Panc1 (cell line): ENCODE measurements at places on chromosomes 12 and 14. TPM values are rescaled to one million over a fixed set of nuclear protein-coding genes. Genes with fewer than 3 reads are reported as not detected.

DNA sequence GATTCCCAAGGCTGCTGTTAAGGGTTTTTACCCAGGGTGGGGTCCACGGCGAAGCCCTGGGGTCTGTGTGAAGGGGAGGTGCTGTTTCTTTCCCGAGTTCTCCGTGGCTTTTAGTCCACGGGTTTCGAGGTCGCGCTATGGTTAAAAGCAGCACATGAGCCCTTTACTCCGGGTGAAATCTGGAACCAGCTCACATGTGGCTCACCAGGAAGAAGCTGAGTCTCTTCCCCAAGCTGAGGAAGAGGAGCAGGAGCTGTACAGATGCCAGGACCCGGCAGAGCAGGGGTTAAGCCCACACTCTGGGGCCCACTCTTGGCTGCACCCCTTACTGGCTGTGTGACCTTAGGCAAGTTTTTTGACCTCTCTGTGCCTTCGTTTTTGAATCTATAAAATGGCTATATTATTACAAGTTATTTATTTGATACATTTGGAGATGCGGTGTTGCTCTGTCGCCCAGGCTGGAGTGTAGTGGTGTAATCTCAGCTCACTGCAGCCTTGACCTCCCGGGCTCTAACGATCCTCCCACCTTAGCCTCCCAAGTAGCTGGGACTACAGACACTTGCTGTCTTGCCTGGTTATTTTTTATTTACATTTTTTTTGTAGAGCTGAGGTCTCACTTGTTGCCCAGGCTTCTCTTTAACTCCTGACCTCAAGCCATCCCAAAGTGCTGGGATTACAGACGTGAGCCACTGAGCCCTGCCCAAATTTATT lies 266.3 kb downstream of the AACS start:
- DNase-seq, result no peak
- no peaks in the 10 kb centered on the region for H3K36me3 ChIP-seq
- no peaks in the 10 kb centered on the region for H3K4me1 ChIP-seq
- H3K27me3 ChIP-seq, result peaks cover 4% of the 10 kb centered on the region
- H3K27ac ChIP-seq, result no peak overlapping the region

- H3K36me3 ChIP-seq, result no peaks in the 10 kb centered on the region
- H3K4me3 ChIP-seq, result no peak overlapping the region
- H3K27ac ChIP-seq, result no peak overlapping the region
- DNase-seq, result no peak
Measured at GRCh38 chr14:71711125-71711524, 221.1 kb upstream of the RGS6 start.

The APOF gene
- total RNA-seq, result 0.10 TPM

- H3K4me1 ChIP-seq, result no peaks in the 10 kb centered on the region; the same call in 1 of the 2 replicates
- DNase-seq, result no peak
- no peaks in the 10 kb centered on the region for H3K36me3 ChIP-seq
- no peak overlapping the region for H3K27ac ChIP-seq
- no peak overlapping the region for H3K4me3 ChIP-seq
- no peaks in the 10 kb centered on the region for H3K27me3 ChIP-seq
Measured at GRCh38 chr12:110421159-110421661, 17.7 kb upstream of the ANAPC7 start.

GRCh38 chr12:94100990-94101737 lies 47.2 kb upstream of the PLXNC1 start:
- peak overlapping the region; percentile 81 for H3K4me3 ChIP-seq
- H3K4me1 ChIP-seq, result peaks cover 22% of the 10 kb centered on the region
- H3K27ac ChIP-seq, result peak overlapping the region; percentile 49; the same call in 1 of the 2 replicates
- no peaks in the 10 kb centered on the region for H3K27me3 ChIP-seq

The HCAR3 gene
- total RNA-seq, result not detected

- no peak overlapping the region for H3K27ac ChIP-seq
- H3K4me1 ChIP-seq, result no peaks in the 10 kb centered on the region
- no peaks in the 10 kb centered on the region; the same call in 1 of the 2 replicates for H3K27me3 ChIP-seq
- no peaks in the 10 kb centered on the region for H3K36me3 ChIP-seq
Measured at GRCh38 chr12:128245121-128245520, 21.8 kb upstream of the TMEM132C start.

The DCAF5 gene
- total RNA-seq, result 27.6 TPM

GRCh38 chr12:124165695-124166094 lies 129.2 kb upstream of the RFLNA start:
- H3K27me3 ChIP-seq, result no peaks in the 10 kb centered on the region
- no peak overlapping the region for H3K27ac ChIP-seq
- no peaks in the 10 kb centered on the region for H3K4me1 ChIP-seq
- no peak overlapping the region for H3K4me3 ChIP-seq
- H3K36me3 ChIP-seq, result no peaks in the 10 kb centered on the region

The CEP170B gene
- 17.8 TPM for total RNA-seq

DNA sequence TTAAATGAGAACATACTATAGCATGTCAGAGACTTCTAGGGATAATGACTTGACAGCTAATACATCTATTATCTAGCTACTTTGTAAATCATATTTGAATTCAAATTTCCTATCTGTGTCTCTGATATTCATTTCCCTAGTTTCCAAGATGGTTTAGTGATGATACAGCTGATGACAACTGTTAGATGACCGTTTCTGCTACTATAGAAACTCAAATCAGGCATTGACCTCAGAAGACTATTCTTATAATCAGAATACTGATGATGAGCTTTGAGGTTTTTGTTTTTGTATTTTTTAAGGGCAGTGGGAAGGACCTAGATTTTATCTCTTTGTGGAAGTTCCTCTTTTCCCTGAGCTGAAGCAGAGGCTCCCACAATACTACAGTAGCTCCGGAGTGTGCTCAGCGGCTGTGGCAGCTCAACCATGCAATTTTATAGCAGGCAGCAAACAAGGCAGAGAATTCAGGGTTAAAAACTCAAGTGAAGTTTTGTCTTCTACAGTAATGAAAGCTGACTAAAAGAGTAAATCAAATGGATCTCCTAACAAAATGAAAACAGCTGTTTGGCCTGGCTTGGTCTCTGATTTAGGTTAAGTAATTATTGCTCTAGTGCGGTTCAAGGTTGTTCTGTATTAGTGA lies 145.1 kb downstream of the SLC25A21 start:
- no peak for DNase-seq
- no peak overlapping the region for H3K27ac ChIP-seq
- no peaks in the 10 kb centered on the region for H3K4me1 ChIP-seq
- H3K4me3 ChIP-seq, result no peak overlapping the region
- no peaks in the 10 kb centered on the region for H3K27me3 ChIP-seq

GRCh38 chr12:102913453-102914226 lies 3.4 kb downstream of the PAH start:
- H3K4me1 ChIP-seq, result no peaks in the 10 kb centered on the region
- DNase-seq, result no peak
- H3K27me3 ChIP-seq, result no peaks in the 10 kb centered on the region
- no peak overlapping the region for H3K27ac ChIP-seq

- H3K36me3 ChIP-seq, result no peaks in the 10 kb centered on the region
- no peak for DNase-seq
- H3K27me3 ChIP-seq, result no peaks in the 10 kb centered on the region
- H3K27ac ChIP-seq, result peak overlapping the region; percentile 35; the same call in 1 of the 2 replicates
- peaks cover 30% of the 10 kb centered on the region for H3K4me1 ChIP-seq
- H3K4me3 ChIP-seq, result no peak overlapping the region
Measured at GRCh38 chr12:111773801-111774551, 7.2 kb downstream of the ALDH2 start.

The SLC2A14 gene
- total RNA-seq, result not detected

- no peaks in the 10 kb centered on the region for H3K36me3 ChIP-seq
- H3K27ac ChIP-seq, result no peak overlapping the region
- H3K27me3 ChIP-seq, result no peaks in the 10 kb centered on the region
- no peak overlapping the region for H3K4me3 ChIP-seq
- DNase-seq, result no peak
Measured at GRCh38 chr12:33771889-33772288, 250.4 kb upstream of the ALG10 start.

DNA sequence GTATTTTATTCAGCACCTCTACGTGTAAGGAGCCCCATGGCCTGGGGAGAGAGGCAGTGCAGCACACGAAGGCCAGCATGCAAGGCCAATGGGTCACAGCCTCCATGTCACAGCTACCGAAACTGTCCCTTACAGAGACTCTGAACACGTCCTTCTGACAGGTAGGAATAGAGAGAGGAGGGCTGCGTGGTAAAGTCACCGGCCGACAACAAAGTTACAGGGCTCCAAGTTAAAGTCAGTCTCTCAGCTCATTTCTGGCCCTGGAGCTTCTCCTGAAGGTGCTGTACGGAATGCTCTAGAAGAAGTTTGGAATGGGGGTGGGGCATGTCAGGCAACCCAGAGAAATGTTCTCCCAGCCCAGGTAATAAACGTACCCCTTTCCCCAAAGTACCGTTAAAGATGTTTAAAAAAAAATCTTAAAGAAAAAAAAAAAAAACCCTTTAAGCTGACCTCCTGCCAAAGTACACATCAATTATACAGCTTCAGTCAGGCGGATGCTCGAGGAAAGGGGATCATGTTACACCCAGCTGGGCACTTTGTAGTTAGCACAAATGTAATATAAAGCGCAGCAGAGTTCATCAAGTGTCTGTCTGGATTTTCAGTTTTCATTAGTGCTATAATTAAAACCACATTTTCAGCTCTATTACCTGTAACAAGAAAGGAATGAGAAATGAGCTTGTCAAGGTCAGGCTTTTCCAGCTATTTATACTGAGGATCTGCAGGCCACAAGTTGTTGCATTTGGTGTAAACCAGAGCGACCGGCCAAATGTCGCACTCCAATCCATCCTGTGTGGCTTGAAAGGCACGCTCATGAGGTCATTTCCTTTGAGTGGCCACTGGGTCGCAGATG lies 53.3 kb upstream of the CDKN3 start:
- no peaks in the 10 kb centered on the region for H3K27me3 ChIP-seq
- H3K4me1 ChIP-seq, result no peaks in the 10 kb centered on the region
- no peak overlapping the region for H3K27ac ChIP-seq
- DNase-seq, result no peak
- H3K36me3 ChIP-seq, result no peaks in the 10 kb centered on the region

- H3K36me3 ChIP-seq, result no peaks in the 10 kb centered on the region
- peaks cover 6% of the 10 kb centered on the region for H3K4me1 ChIP-seq
- peaks cover 13% of the 10 kb centered on the region for H3K27me3 ChIP-seq
Measured at GRCh38 chr12:54172168-54172567, 16.6 kb downstream of the SMUG1 start.

GRCh38 chr14:74648601-74649000 lies 36.6 kb upstream of the LTBP2 start:
- H3K4me1 ChIP-seq, result peaks cover 21% of the 10 kb centered on the region
- H3K27me3 ChIP-seq, result no peaks in the 10 kb centered on the region
- no peak for DNase-seq
- no peaks in the 10 kb centered on the region for H3K36me3 ChIP-seq
- no peak overlapping the region for H3K4me3 ChIP-seq

GRCh38 chr14:74241652-74242017 lies 2.4 kb downstream of the VSX2 start:
- no peaks in the 10 kb centered on the region; the same call in 1 of the 2 replicates for H3K4me1 ChIP-seq
- H3K4me3 ChIP-seq, result peak overlapping the region; percentile 18
- H3K27me3 ChIP-seq, result peaks cover 15% of the 10 kb centered on the region
- H3K27ac ChIP-seq, result no peak overlapping the region

GRCh38 chr12:22410486-22410885 lies 76.0 kb upstream of the ST8SIA1 start:
- DNase-seq, result no peak
- H3K36me3 ChIP-seq, result no peaks in the 10 kb centered on the region
- H3K4me3 ChIP-seq, result no peak overlapping the region
- H3K27ac ChIP-seq, result no peak overlapping the region

The RDH5 gene
- total RNA-seq, result 2.8 TPM

GRCh38 chr14:44316647-44317440 lies 190.2 kb downstream of the FSCB start:
- H3K4me1 ChIP-seq, result peaks cover 4% of the 10 kb centered on the region; the same call in 1 of the 2 replicates
- DNase-seq, result peak; percentile 57
- H3K36me3 ChIP-seq, result no peaks in the 10 kb centered on the region

- H3K36me3 ChIP-seq, result no peaks in the 10 kb centered on the region
- H3K27me3 ChIP-seq, result no peaks in the 10 kb centered on the region
- no peaks in the 10 kb centered on the region for H3K4me1 ChIP-seq
- no peak overlapping the region for H3K27ac ChIP-seq
- no peak for DNase-seq
- no peak overlapping the region for H3K4me3 ChIP-seq
Measured at GRCh38 chr14:69370061-69370460, 28.0 kb downstream of the ERH start.

The KCNMB4 gene
- 0.13 TPM for total RNA-seq

GRCh38 chr14:83425138-83425537 lies 1891.5 kb upstream of the SEL1L start:
- DNase-seq, result no peak
- no peaks in the 10 kb centered on the region for H3K4me1 ChIP-seq
- H3K4me3 ChIP-seq, result no peak overlapping the region
- H3K27ac ChIP-seq, result no peak overlapping the region
- H3K36me3 ChIP-seq, result no peaks in the 10 kb centered on the region

The CCDC196 gene
- total RNA-seq, result not detected

DNA sequence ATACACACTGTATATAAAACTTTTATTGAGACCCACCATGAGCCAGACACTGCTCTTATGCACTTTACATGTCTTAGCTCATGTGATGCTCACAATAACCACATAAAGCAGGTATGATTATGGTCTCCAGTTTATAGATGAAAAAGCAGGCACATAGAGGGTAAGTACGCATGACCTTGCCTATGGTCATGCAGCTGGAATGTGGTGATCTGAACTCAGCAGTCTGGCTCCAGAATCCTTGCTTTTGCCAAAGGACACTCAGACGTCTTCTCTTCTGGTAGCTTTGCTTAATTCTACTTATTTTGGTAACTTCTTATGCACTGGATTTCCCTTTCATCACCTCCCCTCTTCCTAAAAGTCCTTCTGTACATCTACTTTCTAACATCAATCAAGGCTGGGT lies 103.3 kb upstream of the CRY1 start:
- no peaks in the 10 kb centered on the region for H3K27me3 ChIP-seq
- DNase-seq, result no peak
- H3K27ac ChIP-seq, result no peak overlapping the region
- no peak overlapping the region for H3K4me3 ChIP-seq
- H3K36me3 ChIP-seq, result no peaks in the 10 kb centered on the region

DNA sequence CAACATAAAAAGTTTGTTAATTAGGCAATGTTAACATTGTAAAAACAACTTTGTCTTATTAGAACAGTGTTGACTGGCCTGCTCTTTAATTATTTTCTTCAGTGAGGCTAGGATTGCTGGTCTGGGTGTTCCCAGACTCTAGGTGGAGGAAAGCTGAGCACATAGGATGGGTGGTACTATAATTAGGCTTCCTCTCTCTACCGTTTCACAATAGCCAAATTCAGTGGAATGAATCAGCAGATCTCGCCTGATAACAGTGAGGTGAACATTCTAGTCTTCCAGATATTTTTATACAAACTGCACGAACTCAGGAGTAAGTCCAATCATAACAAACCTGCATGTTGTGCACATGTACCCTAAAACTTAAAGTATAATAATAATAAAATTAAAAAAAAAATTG lies 11.9 kb downstream of the PTGDR start:
- no peak for DNase-seq
- no peak overlapping the region for H3K4me3 ChIP-seq
- no peaks in the 10 kb centered on the region for H3K36me3 ChIP-seq
- H3K4me1 ChIP-seq, result no peaks in the 10 kb centered on the region
